ENCODE measurements at places on chromosomes 12 and 14.
A peak's percentile ranks its signal among the peaks of the same experiment; 100 is the strongest.

DNA sequence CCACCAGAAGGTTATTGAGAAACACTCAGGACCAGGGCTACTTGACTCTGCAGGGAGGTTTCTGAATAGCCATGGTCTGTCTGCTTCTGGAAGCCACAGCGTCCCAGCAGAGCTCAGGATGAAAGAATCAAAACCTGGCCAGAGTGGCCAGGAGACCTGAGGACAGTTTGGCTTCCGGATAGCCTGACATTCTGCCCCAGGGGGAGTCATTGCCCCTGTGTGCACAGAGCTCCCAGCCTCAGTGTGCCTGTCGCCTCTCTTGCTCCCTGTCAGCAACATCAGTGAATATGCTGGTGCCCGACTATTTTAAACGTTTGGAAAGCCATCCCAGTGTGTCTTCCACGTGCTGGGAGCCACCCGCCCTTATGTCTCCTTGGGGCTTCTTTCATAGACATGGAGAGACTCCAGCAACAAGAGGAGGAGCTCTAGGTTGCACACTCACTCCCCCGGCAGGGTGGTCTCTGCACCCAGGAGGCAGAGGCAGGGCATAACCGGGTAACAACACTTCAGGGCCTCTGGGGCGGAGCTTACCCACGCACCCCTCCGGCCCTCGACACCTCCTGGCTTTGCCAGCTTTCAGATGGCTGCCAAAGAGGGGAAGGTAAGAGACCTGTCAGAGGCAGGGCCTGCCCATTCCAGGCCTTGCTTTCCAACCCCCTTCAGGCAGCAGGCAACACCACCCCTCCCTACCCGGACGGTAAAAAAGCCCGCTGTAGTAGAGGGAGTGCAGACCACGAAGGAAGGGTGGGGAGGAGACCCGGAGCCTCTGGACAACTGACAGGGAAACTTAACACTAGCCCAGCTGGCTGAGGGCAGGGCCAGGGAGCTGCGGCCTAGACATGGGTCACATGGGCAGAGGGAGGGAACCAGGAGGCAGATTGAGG is 19.0 kb upstream of the SLC6A12 start:
- no peak for DNase-seq

- DNase-seq, result no peak
Observed at GRCh38 chr14:90695997-90696660, 120.1 kb downstream of the TTC7B start.

DNA sequence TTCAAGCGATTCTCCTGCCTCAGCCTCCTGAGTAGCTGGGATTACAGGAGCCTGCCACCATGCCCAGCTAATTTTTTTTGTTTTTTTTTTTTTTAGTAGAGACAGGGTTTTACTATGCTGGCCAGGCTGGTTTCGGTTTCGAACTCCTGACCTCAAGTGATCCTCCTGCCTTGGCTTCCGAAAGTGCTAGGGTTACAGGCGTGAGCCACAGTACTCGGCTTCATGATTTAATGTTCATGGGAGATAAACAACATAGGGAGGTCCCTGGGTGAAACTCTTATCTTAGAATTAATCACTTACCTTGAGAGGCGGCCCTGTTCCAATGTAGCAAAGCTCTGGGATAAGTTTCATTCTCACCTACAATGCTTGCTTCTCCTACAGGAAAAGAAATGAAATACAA is 48.3 kb downstream of the SEL1L start:
- DNase-seq, result no peak

GRCh38 chr14:34536951-34537676 is 2.4 kb downstream of the EAPP start:
- no peak for DNase-seq

DNA sequence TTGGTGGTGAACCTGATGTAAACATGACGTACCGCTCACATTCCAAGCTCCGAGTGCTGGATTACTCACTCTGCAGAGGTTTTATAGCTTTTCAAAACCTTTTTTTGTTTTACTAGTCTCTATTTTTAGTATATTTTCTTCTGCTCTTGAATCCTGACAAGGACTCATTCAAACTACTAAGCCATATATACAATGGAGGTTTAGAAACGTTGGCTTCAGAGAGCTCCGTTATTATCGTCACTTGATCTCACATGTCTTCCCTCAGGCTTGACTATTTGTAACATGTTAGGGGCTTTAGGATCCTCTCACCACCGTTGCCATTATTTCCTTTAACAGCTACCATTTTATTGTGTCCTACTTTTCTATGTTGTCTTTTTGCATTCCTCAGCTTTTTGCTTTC is 1321.5 kb upstream of the FLRT2 start:
- DNase-seq, result no peak

DNA sequence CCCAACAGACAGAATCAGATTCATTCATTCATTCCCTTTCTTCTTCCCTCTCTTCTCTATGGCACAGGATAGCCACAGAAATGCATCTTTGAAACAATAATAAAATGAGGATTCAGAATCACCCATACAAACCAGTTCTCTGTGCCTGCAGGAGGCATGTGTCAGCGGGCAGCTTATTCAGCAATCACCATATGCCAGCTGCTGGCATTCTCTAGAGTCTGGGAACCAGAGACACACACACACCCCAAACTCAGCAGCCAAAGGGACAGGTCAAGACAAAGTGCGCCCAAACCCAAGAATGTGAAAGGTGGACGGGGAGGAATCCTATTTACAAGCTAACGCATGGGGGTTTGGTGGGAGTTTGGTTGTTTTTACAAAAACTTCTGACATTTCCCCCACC is 14.1 kb downstream of the ARF3 start:
- no peak for DNase-seq

DNA sequence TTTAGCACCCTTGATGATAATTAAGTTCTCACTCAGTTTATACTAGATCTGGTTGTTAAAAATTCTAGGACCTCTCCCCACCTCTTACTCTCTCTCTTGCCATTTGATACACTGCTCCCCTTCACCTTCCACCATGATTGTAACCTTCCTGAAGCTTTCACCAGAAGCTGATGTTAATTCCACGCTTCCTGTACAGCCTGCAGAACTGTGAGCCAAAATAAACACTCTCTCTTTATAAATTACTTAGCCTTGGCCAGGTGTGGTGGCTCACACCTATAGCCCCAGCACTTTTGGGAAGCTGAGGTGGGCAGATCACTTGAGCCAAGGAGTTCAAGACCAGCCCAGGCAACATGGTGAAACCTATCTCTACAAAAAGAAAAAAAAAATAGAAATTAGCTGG is 11.1 kb upstream of the HECTD4 start:
- DNase-seq, result no peak

- no peak for DNase-seq
Observed at GRCh38 chr12:99600388-99600787, 47.2 kb upstream of the GARIN6 start.

DNA sequence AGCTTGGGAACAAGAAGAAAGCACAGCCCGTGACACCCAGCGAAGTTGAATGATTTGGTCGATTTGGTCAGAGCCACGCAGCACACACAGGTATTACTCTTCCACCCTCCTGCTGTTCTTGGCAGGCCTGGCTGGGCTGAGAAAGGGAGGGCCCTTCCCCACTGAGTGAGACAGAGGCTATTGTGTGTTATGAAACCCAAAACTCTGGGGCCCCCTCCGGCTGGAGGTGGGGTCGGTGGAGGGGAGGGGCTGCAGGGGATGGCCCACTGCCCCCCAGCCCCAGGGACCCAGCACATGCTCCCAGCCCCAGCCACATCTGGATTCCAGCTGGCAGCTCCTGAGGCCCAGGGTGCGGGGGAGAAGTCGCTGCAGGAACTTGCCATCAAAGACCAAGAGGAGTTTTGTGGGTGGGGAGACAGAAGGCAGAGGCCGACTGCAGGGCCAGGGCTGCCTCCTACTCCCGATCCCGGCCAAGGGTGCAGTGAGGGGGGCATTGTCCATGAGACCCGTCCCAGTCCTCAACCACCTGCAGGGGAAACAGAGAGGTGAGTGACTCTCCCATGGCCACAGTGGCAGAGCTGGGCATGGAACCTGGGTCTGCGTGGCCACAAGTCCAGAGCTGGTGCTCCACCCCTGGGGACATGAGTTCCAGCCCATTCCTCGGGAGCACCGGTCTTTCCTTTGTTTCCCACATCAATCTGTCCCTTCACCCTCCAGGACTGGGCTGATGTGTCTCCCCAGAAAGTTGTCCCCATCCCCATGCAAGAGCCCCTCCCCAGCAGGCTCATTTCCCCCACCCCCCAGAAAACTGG is 8.7 kb downstream of the TMEM119 start:
- no peak for DNase-seq

DNA sequence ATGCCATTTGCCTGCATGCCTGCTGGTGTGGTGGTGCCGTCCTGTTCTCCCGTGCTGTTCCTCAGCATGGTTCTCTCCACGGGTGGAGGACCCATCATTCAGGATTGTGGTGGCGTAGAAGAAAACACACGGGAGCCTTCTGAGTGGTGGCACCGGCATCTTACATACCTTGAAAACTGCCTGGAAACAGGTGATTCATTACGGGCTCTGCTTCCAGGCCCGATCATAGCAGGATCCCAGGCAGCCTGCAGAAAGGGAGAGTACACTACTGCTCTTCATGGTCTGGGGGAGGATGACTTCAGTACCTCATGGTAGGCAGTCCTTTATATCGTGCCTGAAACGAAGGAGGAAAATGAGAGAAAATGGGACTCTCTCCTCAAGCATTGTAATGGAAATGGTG is 66.6 kb upstream of the KCNA5 start:
- no peak for DNase-seq

GRCh38 chr14:89589400-89590118 is 172.5 kb upstream of the FOXN3 start:
- peak; percentile 18 for DNase-seq

- DNase-seq, result no peak
Observed at GRCh38 chr12:70399311-70399710, 33.2 kb downstream of the KCNMB4 start.

GRCh38 chr12:52199294-52199919 is 7.6 kb upstream of the KRT80 start:
- no peak for DNase-seq

- DNase-seq, result no peak
Observed at GRCh38 chr12:91604897-91605296, 422.3 kb upstream of the DCN start.

DNA sequence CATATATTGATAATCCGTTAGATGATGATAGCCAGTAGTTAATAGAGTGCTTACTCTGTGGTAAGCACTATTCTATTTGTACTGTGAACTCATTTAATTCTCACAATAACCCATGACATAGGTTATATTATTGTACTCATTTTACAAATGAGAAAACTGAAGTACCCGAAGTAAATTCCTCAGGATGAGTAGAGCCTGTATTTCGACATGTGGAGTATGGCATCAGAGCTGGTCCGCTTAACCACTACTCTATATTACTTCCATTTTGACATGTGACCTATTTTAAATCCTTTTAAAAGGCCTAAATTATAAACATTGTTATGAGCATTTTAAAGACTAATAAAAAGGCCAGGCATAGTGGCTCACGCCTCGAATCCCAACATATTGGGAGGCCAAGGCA is 8.0 kb upstream of the RAP1B start:
- no peak for DNase-seq

Measured in CD4-positive, alpha-beta T cell treated with Interferon alpha-2 for 1 hour (primary cell).